Stimulated activated CD4-positive, alpha-beta T cell treated with anti-CD3 and anti-CD28 coated beads, TNF-alpha, amount 100 ng/mL, for 24 hours (primary cell): ENCODE measurements at places on chromosomes 16 and 17.

GRCh38 chr16:56505181-56505580 lies 14.6 kb downstream of the BBS2 start:
- DNase-seq, result no peak

- no peak for DNase-seq
These were observed 56.9 kb upstream of the TEKT3 start for GRCh38 chr17:15398291-15398690.

- no peak for DNase-seq
These were observed 12.3 kb downstream of the ADORA2B start for GRCh38 chr17:15957206-15957605.

DNA sequence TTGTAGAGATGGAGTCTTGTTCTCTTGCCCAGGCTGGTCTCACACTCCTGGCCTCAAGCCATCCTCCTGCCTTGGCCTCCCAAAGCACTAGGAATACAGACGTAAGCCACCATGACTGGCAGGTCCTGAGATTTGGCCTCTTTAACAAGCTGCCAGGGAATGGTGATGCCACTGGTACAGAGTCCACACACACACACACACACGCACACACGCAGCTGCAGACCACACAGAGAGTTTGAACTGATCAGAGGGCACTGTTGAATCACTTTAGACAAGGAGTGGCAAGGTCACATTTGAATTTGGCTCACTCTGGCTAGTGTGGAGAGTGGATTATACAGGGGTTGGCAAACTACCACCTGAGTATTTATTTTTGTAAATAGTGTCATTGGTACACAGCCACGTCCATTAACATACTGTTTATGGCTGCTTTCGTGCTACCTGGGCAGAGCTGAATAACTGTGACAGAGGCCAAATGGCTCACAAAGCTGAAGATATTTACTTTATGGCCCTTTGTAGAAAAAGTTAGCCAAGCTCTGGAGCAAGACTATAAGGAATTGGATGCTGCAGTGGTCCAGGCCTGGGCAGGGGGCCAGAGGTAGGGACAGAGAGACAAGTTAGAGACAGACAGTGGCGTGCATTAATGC lies 9.9 kb downstream of the ITPRIPL2 start:
- DNase-seq, result no peak

DNA sequence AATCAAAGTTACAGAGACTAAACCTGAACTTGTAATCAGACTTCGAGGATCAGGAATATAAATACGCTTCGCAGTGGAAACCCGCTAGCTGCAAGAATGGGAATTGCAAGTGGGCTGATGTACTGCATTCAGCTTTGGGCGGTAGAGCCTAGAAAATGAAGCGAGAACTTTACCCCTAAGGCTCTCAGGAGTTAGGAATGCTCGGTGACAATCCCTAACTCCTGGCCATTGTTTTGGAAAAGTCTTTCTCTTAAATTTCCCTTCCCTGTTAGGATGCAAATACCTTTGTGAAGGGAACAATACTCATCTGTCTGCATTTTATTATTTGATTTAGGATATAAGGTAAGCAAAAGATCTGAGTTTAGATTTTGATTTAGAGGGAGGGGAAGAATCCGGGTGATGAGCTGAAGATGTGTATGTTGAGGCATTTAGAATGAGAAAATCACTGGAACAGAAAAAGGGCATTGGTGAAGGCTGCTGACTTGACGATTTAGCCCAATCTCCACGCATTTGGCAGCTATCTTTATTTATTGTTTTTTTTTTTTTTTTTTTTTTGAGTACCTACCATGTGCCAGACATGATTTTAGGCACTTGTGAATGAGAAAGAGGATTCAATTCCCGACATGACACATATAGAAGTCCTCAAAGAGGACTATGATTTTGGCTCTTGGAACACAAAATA lies 2.2 kb upstream of the TOX3 start:
- DNase-seq, result no peak

DNA sequence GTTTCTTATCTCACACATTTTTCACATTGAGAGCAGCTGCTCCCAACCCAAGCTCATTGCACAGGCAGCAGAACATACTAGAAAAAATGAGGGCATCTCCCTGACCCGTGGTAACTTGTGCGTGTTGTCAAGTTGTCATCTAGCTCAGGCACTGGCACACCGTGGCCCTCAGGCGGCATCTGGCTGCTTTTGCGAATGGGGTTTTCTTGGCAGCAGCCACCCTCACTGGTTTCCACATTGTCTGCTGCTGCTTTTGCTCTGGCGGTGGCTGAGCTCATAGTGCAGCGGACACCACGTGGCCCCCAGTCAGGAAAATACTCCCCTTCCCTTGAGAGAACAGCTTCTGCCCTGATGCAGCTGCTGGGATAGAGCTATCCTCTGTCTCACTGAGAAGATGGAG lies 9.4 kb upstream of the TEDC2 start:
- DNase-seq, result no peak

DNA sequence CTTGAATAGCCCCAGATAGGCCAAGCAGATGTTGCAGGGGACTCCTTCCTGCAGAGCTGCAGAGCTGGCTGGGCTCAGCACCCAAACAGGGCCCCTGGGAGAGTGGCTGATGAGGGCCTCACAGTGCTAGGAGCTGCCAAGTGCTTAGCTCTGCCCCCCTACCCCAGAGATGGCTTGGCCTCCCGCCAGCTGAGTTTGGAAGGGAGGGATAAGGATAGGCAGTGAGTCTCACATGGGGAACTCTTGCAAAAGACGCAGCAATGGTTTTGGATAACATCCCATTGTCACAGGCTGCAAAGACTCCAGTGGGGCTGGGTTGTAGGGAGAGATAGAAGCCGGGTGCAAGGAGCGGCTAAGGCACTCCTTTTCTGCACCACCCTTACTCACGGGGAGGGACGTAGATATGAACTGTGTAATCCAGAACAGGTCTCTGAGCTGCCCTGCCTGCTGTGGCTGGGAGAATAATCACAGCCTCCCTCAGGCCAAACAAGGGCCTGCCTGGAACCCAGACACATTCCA lies 52.9 kb upstream of the MAF start:
- no peak for DNase-seq

- DNase-seq, result no peak
These were observed 26.8 kb downstream of the MEAK7 start for GRCh38 chr16:84477661-84478060.

DNA sequence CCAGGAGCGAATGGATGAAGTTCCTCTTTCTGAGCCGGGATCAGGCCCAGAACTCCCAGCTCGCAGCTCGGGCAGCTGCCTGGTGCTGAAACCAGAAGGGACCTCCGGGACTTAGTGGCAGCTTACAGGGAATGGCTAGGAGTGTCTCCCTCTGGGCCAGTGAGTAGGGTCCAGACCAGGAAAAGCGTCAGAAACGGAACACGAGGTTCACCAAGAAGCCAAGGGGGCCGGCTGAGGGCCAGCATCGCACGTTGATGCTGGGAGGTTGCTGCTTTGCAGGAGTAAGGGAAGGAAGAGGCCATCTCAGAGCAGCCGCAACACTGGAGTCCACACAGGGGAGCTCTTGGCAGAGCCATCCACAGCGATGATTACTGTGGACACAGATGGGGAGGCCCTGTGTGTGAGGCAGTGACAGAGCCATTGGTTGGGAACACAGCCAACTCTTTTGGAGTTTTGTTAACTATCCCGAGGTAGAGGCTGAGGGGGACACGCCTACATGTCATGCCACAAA lies 74.0 kb upstream of the CREBBP start:
- no peak for DNase-seq

- DNase-seq, result no peak
These were observed 2.7 kb downstream of the C1QTNF1 start for GRCh38 chr17:79026376-79027273.

- no peak for DNase-seq
These were observed 159.4 kb upstream of the HSBP1 start for GRCh38 chr16:83648347-83648746.

DNA sequence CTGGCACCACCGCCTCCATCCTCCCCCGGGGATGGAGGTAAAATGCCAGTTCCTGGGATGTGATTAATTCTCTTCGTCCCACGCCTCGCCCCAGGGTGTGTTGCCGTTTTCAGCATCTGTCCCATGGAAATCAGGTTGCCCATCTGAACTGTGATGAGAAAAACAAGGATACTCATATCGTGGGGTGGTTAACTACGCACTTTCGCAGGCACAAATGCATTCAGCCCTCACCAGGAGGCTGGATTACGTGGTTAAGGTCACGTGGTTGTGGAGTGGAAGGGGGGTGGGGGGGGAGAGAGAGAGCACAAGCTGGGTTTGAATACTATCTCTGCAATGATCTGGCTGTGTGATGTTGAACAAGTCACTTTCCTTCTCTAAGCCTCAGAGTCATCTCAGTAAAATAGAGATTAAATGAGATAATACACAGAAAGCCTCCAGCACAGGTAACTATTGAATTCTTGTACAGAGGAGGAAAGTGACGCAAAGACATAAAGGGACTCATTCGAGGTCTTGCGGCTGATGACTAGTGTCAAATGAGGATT lies 74.7 kb downstream of the BMERB1 start:
- peak; percentile 8 for DNase-seq

GRCh38 chr16:53068423-53068833 lies 13.6 kb downstream of the CHD9 start:
- DNase-seq, result no peak

- no peak for DNase-seq
These were observed 31.9 kb upstream of the HOXB13 start for GRCh38 chr17:48760411-48760810.

GRCh38 chr17:32936894-32937500 lies 9.0 kb downstream of the TMEM98 start:
- DNase-seq, result peak; percentile 63

GRCh38 chr17:50356892-50357510 lies 11.1 kb downstream of the XYLT2 start:
- no peak for DNase-seq

DNA sequence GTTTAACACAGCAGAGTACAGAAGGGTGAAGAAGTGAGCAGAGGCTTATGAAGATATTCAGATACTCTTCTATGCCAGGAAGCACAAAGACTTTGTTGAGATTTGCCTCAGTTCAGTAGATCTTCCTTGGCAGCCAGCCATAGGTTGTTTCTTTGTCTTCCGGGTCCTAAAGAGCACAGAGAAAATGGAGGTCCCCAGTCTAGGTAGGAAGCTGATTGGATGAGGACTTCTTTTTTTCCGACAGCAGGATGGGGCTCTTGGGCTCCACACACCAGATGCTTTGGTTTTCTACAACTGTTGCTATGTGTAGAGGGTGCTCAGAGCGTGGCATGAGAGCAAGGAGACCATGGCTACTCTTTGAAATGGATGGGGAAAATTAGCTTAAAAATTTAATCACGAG lies 8.3 kb upstream of the CDC6 start:
- no peak for DNase-seq

DNA sequence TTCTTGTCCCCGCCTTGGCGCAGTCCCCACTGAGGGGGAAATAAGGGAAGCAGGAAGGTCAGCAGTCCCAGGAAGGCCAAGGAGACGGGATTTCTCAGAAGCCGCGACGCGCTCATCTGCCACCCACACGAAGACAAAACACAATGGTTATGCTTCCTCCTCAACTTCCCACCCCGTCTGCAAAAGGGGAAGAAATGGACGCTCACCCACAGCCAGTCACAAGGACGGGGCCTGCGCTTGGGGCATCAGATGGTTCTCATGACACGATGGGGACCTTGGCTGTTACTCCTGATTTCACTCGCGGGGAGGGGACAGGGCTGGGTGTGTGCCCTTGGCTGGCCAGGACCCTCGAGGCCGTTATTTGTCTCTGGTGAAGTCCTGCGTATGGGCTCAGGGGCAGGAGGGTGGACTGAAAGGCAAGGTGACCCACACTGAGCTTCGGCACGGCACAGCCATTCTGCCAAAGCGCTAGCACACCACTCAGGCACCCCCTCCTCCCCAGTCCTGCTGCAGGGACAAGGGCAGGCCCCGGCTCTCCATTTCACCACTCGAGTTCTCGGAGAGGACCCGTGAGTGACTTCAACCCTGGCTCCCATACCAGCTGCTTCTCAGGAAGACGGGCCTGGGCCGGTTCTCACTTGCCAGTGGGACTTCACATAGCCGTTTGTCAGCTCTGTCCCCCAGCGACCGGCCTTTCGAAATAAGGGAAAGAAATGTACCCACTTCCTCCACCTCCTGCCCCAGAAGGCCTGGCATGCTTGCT lies 84.5 kb downstream of the ABR start:
- DNase-seq, result no peak

DNA sequence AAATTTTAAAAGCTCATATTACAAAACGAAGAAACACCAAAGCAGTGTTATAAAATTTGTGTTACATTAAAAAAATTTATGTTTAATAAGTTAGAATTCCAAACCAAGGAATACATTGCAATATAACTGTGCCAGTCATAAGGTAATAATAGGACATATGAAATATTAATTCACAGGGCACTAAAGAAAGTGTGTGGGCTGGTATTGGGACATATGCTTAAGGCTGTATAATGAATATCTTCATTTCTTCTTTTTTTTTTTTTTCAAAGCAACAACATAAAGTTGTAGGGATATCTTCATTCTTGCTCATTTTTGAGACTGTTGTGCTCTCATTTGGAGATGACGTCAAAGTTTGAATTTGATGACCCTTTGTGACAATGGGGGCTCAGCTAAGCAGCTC lies 17.5 kb upstream of the FBXO47 start:
- no peak for DNase-seq
